ENCODE measurements at places on chromosomes 3 and 15. TPM values are rescaled to one million over a fixed set of nuclear protein-coding genes. Genes with fewer than 3 reads are reported as not detected.

DNA sequence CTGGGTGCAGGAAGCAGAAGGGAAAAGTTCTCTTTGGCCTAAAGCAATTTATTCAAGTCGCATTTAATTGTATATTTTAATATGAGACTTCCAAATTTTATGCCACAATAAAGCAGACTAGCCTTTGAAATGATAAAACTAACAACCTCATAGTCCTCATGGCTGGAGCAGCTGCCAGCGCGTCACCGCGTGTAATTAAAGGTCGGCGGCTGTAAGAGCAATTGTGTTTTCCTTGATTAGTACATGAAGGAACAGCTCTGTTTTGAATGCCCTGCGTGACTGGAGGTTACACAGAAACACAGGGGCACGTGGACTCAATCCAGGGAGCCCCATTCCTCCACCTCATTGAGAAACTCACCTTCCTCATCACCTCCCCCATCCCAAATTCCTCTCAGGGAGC, 10.1 kb upstream of the LRRC15 start:
- no peak for DNase-seq
- no peak overlapping the region for H3K27ac ChIP-seq
- peaks cover 6% of the 10 kb centered on the region for H3K4me1 ChIP-seq
- no peaks in the 10 kb centered on the region for H3K36me3 ChIP-seq

GRCh38 chr3:64266983-64267382, 41.7 kb upstream of the PRICKLE2 start:
- peaks cover 10% of the 10 kb centered on the region for H3K4me1 ChIP-seq
- H3K27ac ChIP-seq, result no peak overlapping the region
- no peaks in the 10 kb centered on the region for H3K27me3 ChIP-seq
- no peak for DNase-seq
- H3K36me3 ChIP-seq, result no peaks in the 10 kb centered on the region

GRCh38 chr3:171351676-171352075, 108.5 kb downstream of the TNIK start:
- no peaks in the 10 kb centered on the region for H3K27me3 ChIP-seq
- H3K4me3 ChIP-seq, result no peak overlapping the region
- no peak for DNase-seq
- H3K4me1 ChIP-seq, result peaks cover 52% of the 10 kb centered on the region
- no peaks in the 10 kb centered on the region for H3K36me3 ChIP-seq

GRCh38 chr3:122331886-122332285, 6.8 kb downstream of the CSTA start:
- no peak overlapping the region for H3K4me3 ChIP-seq
- no peaks in the 10 kb centered on the region for H3K27me3 ChIP-seq
- H3K36me3 ChIP-seq, result no peaks in the 10 kb centered on the region
- no peak for DNase-seq
- H3K4me1 ChIP-seq, result no peaks in the 10 kb centered on the region
- H3K27ac ChIP-seq, result no peak overlapping the region

- H3K4me3 ChIP-seq, result no peak overlapping the region
- peak overlapping the region; percentile 77 for H3K27ac ChIP-seq
Measured at GRCh38 chr15:63348392-63348791, 33.3 kb downstream of the CA12 start.

- DNase-seq, result no peak
- no peaks in the 10 kb centered on the region for H3K27me3 ChIP-seq
- no peaks in the 10 kb centered on the region for H3K36me3 ChIP-seq
- no peak overlapping the region for H3K27ac ChIP-seq
Measured at GRCh38 chr3:34207806-34208205, 409.4 kb downstream of the PDCD6IP start.

GRCh38 chr15:76664895-76665294, 240.2 kb downstream of the SCAPER start:
- no peak overlapping the region for H3K27ac ChIP-seq
- no peak overlapping the region for H3K4me3 ChIP-seq
- no peak for DNase-seq
- H3K4me1 ChIP-seq, result no peaks in the 10 kb centered on the region
- no peaks in the 10 kb centered on the region for H3K27me3 ChIP-seq

- peaks cover 12% of the 10 kb centered on the region for H3K4me1 ChIP-seq
- H3K27me3 ChIP-seq, result no peaks in the 10 kb centered on the region
- H3K27ac ChIP-seq, result no peak overlapping the region
- no peak for DNase-seq
Measured at GRCh38 chr3:63727233-63727632, 74.8 kb downstream of the SNTN start.

The CSPG5 gene
- total RNA-seq, result 0.26 TPM

GRCh38 chr15:93823971-93824913, 407.1 kb upstream of the MCTP2 start:
- no peak overlapping the region for H3K27ac ChIP-seq
- H3K27me3 ChIP-seq, result no peaks in the 10 kb centered on the region
- H3K4me1 ChIP-seq, result no peaks in the 10 kb centered on the region
- H3K36me3 ChIP-seq, result no peaks in the 10 kb centered on the region
- DNase-seq, result no peak
- no peak overlapping the region for H3K4me3 ChIP-seq

DNA sequence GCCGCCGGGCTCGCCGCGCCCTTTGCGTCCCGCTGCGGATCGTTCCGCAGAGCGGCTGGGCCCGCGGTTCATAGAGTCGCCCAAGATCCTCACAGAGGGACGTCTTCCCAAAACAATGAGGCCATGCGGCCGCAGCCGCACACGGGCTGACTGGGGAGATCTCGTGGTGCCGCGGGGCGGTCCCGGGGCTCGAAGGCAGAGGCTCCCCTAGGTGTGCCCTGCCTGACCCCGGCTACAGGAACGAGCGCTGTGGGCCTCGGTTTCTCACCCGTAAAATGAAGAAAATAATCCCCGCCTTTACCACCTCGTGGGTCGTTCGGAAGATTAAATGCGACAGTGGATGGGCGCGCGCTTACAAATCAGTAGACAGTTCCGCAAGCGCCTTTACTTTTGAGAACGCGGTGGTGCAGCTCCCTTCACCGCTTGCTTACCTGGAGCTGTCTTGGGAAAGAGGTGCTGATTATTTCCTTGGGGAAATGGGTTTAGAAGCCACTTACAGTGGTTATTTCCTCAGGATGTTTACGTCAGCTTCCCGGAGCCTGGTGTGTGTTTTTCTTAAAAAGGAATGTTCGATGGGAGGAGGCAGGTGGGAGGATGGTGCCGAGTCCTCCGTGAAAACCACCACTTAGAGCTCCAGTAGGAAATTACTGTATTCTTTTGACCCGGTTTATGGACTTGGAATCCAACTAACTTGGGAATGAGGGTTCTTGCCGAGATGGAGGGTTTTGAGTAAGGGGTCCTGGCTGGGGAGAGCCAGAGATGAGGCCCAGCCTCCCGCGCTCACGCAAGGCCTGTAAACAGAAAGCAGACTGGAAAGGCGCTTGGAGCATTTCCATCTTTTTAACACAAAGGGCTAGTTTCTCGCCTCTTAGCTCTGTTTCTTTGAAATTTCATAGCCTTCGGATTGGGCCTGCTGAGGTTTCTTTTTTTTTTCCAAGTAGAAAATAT, 1.9 kb upstream of the MEX3B start:
- no peak overlapping the region for H3K4me3 ChIP-seq
- peak; percentile 8 for DNase-seq

- H3K4me1 ChIP-seq, result peaks cover under 1% of the 10 kb centered on the region
- H3K27ac ChIP-seq, result no peak overlapping the region
- no peaks in the 10 kb centered on the region for H3K36me3 ChIP-seq
- H3K27me3 ChIP-seq, result no peaks in the 10 kb centered on the region
- H3K4me3 ChIP-seq, result no peak overlapping the region
Measured at GRCh38 chr15:69801144-69801543, 296.6 kb downstream of the TLE3 start.

- H3K4me1 ChIP-seq, result peaks cover 8% of the 10 kb centered on the region
- no peaks in the 10 kb centered on the region for H3K27me3 ChIP-seq
- no peak overlapping the region for H3K4me3 ChIP-seq
- DNase-seq, result no peak
Measured at GRCh38 chr3:142040941-142041491, 108.3 kb downstream of the TFDP2 start.

GRCh38 chr15:62348623-62349022, 183.5 kb upstream of the C2CD4B start:
- H3K27ac ChIP-seq, result no peak overlapping the region
- H3K36me3 ChIP-seq, result no peaks in the 10 kb centered on the region
- no peaks in the 10 kb centered on the region for H3K4me1 ChIP-seq
- H3K27me3 ChIP-seq, result no peaks in the 10 kb centered on the region

DNA sequence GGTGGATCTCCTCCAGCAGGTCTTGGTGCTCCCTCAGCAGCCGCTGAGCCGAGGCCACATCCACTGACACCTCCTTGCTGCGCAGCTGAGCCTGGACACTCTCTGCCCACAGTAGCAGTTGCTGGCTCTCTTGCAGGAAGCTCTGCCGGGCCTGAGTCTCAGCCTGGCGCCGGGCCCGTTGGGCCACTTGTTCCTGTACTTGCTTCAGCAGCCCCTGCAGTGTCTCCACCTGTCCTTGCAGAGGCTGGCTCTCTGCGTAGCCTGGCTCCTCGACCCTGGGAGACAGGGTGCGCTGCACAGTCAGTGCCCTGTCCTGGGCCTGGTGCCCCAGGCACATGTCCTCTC, 15.5 kb downstream of the SPTBN5 start:
- H3K4me1 ChIP-seq, result peaks cover 18% of the 10 kb centered on the region
- no peak overlapping the region for H3K27ac ChIP-seq
- no peak for DNase-seq
- H3K27me3 ChIP-seq, result no peaks in the 10 kb centered on the region
- H3K4me3 ChIP-seq, result no peak overlapping the region

DNA sequence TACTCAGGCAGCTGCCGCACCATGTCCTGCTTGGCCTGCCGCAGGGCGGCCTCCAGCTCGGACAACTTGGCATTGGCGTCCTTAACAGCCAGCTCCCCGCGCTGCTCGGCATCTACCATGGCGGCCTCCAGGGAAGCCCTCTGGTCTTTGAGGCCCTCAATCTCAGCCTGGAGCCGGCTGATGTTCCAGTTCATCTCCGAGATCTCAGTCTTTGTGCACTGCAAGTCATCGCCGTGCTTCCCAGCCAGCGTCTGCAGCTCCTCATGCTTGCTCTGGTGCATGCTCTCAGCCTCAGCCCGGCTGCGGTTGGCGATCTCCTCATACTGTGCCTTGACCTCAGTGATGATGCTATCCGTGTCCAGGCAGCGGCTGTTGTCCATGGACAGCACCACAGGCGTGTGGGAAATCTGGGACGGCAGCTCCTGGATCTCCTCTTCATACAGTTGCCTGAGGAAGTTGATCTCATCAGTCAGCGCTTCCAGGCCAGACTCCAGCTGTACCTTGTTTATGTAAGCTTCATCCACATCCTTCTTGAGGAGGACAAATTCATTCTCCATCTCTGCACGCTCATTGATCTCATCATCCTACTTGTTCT, 15.5 kb upstream of the PSTPIP1 start:
- DNase-seq, result no peak
- H3K27me3 ChIP-seq, result no peaks in the 10 kb centered on the region
- H3K4me1 ChIP-seq, result no peaks in the 10 kb centered on the region
- H3K36me3 ChIP-seq, result no peaks in the 10 kb centered on the region

DNA sequence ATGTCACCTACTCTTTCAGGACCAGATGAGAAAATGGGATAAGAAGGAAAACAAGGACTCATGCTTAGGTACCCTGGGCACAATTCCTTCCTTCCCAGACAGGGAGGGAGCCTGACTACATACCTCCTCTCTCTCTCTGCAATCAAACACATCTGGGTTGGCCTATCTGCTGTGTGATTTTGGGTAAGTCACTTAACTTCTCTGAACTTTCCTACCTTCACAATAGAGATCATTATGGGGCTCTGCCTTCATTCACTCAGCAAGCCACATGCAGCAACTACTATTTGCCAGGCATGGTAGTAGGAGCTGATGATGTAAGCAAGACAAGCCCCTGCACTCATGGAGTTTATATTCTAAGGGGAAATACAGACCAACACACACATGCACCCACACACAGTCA, 251.2 kb downstream of the SHQ1 start:
- H3K36me3 ChIP-seq, result no peaks in the 10 kb centered on the region
- no peaks in the 10 kb centered on the region for H3K27me3 ChIP-seq
- H3K4me1 ChIP-seq, result peaks cover 9% of the 10 kb centered on the region
- no peak for DNase-seq

The CACNA1D gene
- total RNA-seq, result 9.9 TPM

The AQP9 gene
- 1.6 TPM for total RNA-seq

The GOLGA8S gene
- under 0.01 TPM for total RNA-seq

GRCh38 chr15:96593735-96594134, 263.2 kb downstream of the NR2F2 start:
- no peak overlapping the region for H3K4me3 ChIP-seq
- H3K27ac ChIP-seq, result no peak overlapping the region
- H3K27me3 ChIP-seq, result no peaks in the 10 kb centered on the region
- no peaks in the 10 kb centered on the region for H3K4me1 ChIP-seq

DNA sequence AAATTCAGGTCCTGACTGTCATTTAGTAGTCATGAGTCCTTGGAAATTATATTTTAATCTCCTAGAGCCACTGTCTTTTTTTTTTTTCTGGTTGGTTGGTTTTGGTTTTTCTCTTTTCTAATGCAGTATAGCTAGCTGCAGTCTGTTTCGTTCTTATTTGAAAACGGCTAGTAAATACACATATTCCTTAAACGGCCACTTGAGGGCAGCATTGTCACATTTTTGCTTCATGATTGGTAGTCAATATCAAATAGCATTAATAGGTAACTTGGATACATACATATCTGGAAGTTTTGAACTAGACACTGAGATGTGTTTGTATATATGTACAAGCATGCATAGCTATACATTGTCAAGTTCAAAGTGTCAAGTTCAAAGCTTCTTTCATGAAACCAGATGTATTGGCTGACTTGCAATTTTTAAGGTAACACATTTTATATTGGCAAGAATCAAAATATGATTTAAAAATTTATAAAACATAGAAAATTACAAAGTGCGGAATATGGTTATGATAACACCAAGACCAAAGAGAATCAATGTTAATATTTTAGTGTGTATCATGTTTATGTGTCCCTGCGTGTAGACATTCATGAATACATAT, 22.5 kb downstream of the GABRA5 start:
- peaks cover 22% of the 10 kb centered on the region for H3K4me1 ChIP-seq
- no peaks in the 10 kb centered on the region for H3K36me3 ChIP-seq
- H3K27me3 ChIP-seq, result no peaks in the 10 kb centered on the region
- no peak overlapping the region for H3K27ac ChIP-seq
- no peak overlapping the region for H3K4me3 ChIP-seq
- DNase-seq, result peak; percentile 63

DNA sequence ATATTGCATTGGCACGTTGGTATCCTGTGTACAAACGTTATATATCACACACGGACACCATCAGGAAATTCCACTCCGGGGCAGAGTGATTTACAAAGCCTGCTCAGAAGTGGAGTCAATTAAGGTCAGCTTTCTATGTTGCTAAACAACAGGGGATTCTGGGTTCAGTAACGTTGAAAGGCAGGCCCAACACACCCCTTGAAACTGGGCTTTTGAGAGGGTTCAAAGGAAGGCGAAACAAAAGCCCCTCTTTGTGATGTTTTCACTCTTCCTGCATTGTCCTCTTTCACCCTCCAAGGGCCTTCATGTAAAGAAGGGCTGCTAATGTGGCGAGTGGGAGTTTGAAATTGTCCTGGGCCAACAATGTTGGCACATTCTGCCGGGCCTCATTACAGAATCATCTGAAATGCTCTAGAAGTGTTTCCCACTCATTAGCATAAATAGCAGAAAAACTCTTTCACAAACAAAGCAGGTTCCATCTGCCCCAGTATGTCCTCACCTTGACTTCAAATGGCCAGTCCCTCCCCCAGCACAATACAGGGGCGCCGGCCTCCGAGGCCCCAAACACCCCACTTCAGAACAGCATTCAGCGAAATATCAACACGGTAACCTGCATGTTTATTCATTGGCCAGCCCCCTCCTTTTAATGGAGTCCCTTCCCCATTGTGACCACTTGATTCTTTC, 76.4 kb downstream of the HES1 start:
- no peak overlapping the region for H3K4me3 ChIP-seq
- H3K36me3 ChIP-seq, result no peaks in the 10 kb centered on the region
- no peak for DNase-seq
- H3K27ac ChIP-seq, result peak overlapping the region; percentile 3

The NRROS gene
- 0.66 TPM for total RNA-seq

- no peaks in the 10 kb centered on the region for H3K36me3 ChIP-seq
- no peak overlapping the region for H3K27ac ChIP-seq
- no peak overlapping the region for H3K4me3 ChIP-seq
- no peak for DNase-seq
Measured at GRCh38 chr3:184795522-184796190, 16.3 kb upstream of the VPS8 start.
